Thymus (tissue), 14 donors: ENCODE measurements at places on chromosomes 2 and 18. TPM values are rescaled to one million over a fixed set of nuclear protein-coding genes. Genes with fewer than 3 reads are reported as not detected.

DNA sequence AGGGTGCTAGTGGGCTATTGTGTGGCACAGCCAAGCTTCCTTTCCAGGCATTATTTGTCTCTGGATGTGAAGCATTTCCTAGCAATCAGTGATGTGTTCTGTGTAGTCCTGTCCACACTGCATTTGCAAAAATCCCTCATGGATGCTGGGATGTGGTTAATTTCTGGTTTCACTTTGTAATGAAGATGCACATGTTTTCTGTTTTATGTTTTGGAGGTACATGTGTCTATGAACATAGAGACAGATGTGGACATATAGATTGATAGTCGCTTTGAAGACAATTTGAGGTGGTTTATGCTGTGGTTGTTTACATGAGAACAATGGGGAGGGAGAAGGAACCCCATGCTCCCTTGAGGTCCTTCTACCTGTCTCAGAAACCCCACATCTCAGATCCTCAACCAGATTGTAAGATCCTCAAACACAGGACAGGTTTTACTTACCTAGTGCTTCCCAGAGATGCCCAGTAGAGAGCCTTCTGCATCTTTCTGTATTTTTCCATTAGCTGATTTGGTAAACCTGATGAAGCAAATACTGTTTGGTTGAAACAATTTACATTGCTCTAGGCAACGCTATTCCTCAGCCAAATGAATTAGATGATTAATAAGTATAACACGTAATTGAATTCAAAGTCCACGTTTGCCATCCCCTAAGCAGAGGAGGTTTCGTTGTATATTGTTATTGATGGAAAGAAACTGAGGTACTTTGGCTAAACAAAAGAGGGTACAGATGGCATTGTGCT is 204.4 kb downstream of the SPP2 start:
- peaks cover 2% of the 10 kb centered on the region for H3K4me1 ChIP-seq
- no peak for DNase-seq
- H3K27ac ChIP-seq, result no peak overlapping the region
- no peaks in the 10 kb centered on the region for H3K27me3 ChIP-seq
- no peaks in the 10 kb centered on the region for H3K36me3 ChIP-seq

- peaks cover 9% of the 10 kb centered on the region for H3K4me1 ChIP-seq
- no peak overlapping the region for H3K4me3 ChIP-seq
- DNase-seq, result no peak
- H3K27me3 ChIP-seq, result peaks cover 20% of the 10 kb centered on the region
- no peaks in the 10 kb centered on the region for H3K36me3 ChIP-seq
Measured at GRCh38 chr2:102250278-102250821, 61.0 kb upstream of the IL1RL1 start.

GRCh38 chr2:118333664-118334063 is 245.4 kb downstream of the INSIG2 start:
- H3K36me3 ChIP-seq, result no peaks in the 10 kb centered on the region
- H3K27me3 ChIP-seq, result no peaks in the 10 kb centered on the region

DNA sequence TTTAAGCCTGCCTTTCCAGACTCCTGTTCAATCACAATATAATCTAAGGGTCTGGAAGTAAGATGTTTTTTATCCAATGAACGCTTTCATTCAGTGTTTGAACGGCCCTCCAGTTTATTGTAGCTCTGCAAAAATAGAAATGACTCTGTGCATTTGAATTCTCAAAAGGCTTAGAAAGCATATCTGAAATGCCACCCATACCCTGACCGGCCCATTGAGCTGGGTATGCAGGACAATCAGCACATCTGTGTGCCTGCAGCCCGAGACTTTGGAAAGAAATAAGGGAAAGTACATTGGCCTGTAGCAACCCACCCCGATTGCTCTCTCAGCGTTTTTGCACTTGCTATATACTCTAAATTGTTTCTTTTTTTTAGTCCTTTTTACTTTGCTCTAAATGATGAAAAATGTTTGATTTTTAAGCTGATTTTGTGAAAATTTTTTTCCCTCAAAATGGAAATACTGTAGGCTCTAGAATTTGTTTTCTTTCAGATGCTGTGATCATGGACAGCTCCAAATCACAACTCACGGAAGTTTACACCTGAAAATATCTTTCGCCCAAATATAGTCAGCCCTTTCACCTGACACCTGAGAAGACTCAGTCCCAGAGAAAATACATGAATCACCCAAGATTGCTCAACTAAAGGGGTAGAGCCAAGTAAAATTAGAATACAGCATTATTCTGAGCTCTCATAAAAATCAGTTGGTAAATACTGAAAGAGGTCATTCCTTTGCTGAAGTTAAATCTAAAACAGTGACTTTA is 194.5 kb upstream of the SIX3 start:
- H3K4me1 ChIP-seq, result no peaks in the 10 kb centered on the region
- H3K4me3 ChIP-seq, result no peak overlapping the region
- DNase-seq, result no peak
- no peak overlapping the region for H3K27ac ChIP-seq

DNA sequence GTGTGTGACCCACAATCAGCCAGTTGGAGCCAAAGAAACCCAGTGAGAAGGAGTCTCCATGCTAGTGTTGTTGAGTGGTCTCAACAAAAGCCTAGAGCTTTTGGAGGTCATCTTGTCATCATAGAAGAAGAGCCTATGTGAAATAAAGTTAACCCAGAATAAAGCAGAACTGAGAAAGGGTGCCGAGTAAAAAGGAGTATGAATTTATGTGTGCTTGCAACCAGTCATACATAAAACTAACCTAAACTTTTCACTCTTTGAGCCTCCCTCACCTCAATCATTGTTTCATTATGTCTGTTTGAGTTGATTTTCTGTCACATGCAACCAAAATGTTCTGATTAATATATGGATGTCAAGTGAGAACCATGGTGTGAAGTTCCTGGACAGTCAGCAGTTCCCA is 599.3 kb upstream of the ZEB2 start:
- H3K36me3 ChIP-seq, result no peaks in the 10 kb centered on the region
- H3K4me3 ChIP-seq, result no peak overlapping the region
- DNase-seq, result no peak
- H3K27me3 ChIP-seq, result no peaks in the 10 kb centered on the region
- H3K27ac ChIP-seq, result no peak overlapping the region
- H3K4me1 ChIP-seq, result no peaks in the 10 kb centered on the region

DNA sequence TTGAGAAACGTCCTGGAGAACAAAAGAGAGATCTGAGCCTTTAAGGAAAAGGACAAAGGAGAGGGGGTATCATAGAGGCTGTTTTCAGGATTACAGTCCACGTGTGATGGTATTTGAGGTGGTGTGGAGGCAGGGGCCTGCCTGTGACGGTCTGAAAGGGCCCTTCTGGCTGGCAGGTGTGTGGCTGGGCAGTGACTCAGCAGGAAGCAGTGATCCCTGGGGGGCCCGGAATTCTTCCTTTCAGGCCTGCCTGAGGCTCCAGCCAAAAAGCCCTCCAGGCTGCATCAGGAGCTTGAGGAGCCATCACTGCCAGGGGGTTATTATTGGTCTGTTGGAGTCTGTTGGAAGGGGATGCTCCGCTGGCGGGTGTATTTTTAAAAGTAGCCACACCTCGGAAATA is 97.2 kb upstream of the TMEM18 start:
- H3K4me3 ChIP-seq, result no peak overlapping the region
- H3K36me3 ChIP-seq, result no peaks in the 10 kb centered on the region
- no peaks in the 10 kb centered on the region for H3K27me3 ChIP-seq
- H3K4me1 ChIP-seq, result no peaks in the 10 kb centered on the region
- no peak for DNase-seq

GREB1L gene
- 0.09 TPM for total RNA-seq

GRCh38 chr2:177148477-177149154 is 64.0 kb upstream of the HNRNPA3 start:
- H3K4me1 ChIP-seq, result peaks cover 10% of the 10 kb centered on the region
- no peaks in the 10 kb centered on the region for H3K36me3 ChIP-seq
- peak overlapping the region; percentile 42 for H3K4me3 ChIP-seq

GRCh38 chr18:74589811-74590210 is 7.9 kb upstream of the ZNF407 start:
- no peak overlapping the region for H3K4me3 ChIP-seq
- H3K4me1 ChIP-seq, result no peaks in the 10 kb centered on the region

DNA sequence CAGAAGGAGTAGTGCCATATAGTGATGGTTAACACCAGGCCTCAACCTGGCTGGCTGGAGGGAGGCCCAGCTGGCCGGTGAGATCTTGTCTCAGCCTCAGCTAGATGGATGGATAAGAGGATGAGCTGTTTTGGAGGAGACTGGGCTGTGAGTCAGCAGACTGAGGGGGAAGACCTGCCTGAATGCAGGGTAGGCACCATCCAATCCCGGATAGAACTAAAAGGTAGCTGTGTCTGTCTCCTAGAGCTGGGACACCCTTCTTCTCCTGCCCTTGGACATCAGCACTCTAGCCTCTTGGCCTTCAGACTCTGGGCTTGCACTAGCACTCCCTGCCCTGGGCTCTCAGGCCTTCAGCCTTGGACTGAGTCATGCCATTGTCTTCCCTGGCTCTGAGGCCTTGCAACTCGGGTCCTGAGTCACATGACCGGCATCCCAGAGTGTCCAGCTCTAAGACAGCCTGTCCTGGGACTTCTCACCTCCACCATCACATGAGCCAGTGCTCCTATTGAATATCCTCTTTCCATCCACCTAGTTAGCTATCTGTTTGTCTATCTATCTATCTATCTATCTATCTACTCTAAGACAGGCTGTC is 131.3 kb downstream of the TPO start:
- no peaks in the 10 kb centered on the region for H3K4me1 ChIP-seq
- no peak overlapping the region for H3K4me3 ChIP-seq
- no peak overlapping the region for H3K27ac ChIP-seq
- H3K27me3 ChIP-seq, result no peaks in the 10 kb centered on the region

GRCh38 chr18:25228410-25228809 is 123.6 kb downstream of the ZNF521 start:
- no peak overlapping the region for H3K4me3 ChIP-seq
- H3K27me3 ChIP-seq, result no peaks in the 10 kb centered on the region
